ENCODE measurements at places on chromosomes 1 and 21. TPM values are rescaled to one million over a fixed set of nuclear protein-coding genes. Genes with fewer than 3 reads are reported as not detected.

The HLX gene
- 0.48 TPM for total RNA-seq

The CD101 gene
- 1.5 TPM for total RNA-seq

The GBP4 gene
- 1.0 TPM for total RNA-seq

The CLEC20A gene
- not detected for total RNA-seq

The PGBD2 gene
- 4.5 TPM for total RNA-seq

The C8B gene
- not detected for total RNA-seq

The TNFRSF9 gene
- 0.16 TPM for total RNA-seq

The LRRIQ3 gene
- 0.28 TPM for total RNA-seq

The LAMB3 gene
- 76.7 TPM for total RNA-seq

The VASH2 gene
- 0.36 TPM for total RNA-seq

GRCh38 chr1:34186741-34187494, 10.2 kb downstream of the C1orf94 start:
- ATAC-seq = no peak

GRCh38 chr21:46458315-46459023, at the start of gene DIP2A:
Gene DIP2A (plus strand): TSS chr21:46458891. CDS start chr21:46459132, 241 bp downstream.
- peak; percentile 96 for ATAC-seq

DNA sequence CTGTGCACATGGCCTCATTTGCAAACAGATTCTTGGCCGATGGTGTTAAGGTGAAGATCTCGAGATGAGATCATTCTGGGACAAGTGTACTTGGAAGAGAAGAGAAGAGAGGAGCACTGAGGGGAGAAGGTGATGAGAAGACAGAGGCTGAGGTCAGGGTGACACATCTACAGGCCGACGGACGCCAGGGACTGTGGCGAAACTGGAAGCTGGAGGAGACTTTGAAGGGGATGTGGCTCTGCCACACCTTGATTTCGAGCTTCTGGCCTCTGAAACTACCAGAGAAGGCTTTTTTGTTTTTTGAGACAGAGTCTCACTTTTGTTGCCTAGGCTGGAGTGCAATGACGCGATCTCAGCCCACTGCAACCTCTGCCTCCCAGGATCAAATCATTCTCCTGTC, 137.5 kb upstream of the TMEM51 start:
- ATAC-seq = no peak

- no peak for ATAC-seq
Observed at GRCh38 chr1:155322571-155322952, 1.9 kb downstream of the RUSC1 start.

DNA sequence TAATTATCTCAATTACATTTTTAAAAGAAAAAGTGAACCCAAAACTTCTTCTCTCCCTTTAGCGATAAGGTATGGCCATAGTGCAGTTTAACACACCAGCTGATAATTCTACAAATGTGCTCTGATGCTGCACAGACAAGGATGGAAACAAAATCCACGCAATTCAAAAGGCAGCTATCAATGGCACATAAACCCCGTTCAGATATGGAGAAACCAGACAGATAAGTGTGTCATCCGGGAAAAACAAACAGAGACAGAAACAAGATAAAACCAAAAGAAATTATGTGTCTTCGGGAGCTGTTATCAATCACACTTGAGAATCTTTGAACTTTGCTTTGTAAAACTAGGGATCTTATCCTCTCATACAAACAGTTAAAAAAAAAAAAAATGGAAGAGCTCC, 73.6 kb downstream of the SIPA1L2 start:
- ATAC-seq = no peak

GRCh38 chr1:14698314-14698713, 99.8 kb downstream of the KAZN start:
- ATAC-seq = no peak

GRCh38 chr1:97174039-97174704, 452.6 kb downstream of the PTBP2 start:
- no peak for ATAC-seq

- no peak for ATAC-seq
Observed at GRCh38 chr1:30110846-30111245, 612.5 kb downstream of the MATN1 start.

DNA sequence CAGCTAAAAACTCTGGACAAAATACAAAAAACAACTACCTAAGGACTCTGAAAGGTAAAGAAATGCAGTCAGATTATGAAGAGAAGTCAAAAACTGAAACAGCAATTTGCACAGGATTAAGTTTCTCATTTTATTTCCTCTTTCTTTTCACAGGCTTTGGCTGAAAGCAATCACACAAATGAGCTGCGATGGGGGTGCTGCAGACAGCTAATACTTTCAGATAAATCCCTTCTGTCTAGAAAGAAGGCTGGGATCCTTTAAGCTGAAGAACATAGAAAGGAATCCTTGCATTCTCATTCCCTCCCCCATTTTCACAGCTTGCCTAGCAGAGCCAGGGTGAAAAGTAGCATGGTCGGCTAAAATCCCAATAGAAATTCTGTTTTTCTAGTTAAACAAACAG, 32.0 kb upstream of the PRDX6 start:
- ATAC-seq = no peak

- no peak for ATAC-seq
Observed at GRCh38 chr1:194279975-194280374, 1093.6 kb upstream of the B3GALT2 start.

GRCh38 chr1:234292548-234292947, 80.7 kb upstream of the COA6 start:
- no peak for ATAC-seq

DNA sequence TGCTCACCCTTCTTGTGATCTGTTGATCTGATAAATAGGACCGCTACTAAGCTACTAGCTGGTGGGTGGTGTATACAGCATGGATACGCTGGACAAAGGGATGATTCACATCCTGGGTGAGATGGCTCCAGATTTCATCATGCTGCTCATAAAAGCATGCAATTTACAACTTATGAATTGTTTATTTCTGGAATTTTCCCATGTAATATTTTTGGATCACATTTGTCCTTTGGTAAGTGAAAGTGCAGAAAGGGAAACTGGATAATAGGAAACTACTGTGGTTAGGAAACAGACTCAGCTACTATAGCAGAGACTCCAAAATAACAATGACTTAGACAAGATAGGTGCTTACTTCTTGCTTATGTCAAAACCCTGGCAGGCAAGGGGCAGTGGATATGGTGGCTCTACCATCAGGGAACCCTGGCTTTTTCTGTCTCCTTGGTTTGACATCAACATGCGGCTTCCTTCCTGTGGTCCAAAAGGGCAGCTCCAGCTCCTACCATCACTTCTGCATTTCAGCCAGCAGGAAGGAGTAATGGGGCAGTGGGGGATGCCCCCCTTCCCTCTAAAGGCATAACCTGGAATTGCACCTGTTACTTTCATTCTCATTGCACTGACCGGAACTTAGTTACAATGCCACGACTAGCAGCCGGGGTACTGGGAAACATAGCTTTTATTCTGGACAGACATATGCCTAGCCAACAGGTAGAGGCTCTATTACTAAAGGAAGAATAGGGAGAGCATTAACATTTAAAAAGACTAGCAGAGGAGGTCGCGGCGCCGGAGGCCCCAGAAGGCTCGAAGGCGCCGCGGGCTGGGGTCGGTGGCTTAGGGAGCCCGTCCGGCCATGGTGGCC, 13.8 kb upstream of the AK2 start:
- ATAC-seq = peak; percentile 79

DNA sequence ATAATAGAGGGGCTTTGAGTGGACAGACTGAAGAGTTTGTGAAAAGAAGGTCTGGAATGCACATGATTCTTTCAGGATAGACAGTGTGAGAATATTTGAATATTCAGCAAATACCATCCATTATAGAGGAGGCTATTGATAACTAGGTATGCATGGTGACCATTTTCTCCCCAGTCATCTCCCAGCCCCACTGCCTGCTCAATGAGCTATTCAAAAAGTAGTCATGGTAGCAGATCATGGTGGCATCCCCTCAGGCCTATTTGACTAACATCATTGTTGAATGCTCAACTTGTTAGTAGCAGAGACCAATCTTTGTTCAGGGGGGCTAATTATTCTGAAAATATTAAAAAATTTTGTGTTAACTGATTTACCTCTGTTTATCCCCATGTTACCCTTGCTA, 311.6 kb downstream of the S1PR1 start:
- ATAC-seq = no peak

DNA sequence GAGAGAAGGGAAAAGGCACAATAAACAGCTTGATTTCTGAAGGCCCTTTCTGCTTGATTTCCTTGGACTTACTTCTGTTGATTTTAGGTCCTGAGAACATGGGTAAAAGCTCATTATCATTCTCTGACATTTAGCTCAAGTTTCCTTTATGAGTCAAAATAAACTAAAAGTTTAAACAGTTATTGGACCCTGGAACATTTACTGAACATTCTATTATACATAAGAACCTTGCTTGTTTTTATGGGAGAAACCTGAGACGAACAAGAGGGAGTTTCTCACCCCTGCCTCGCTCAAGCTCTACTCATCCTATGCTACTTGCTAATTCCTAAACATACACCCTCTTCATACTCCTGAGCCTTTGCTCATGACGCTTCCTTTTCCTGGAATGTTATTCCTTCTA, 538.3 kb upstream of the PKN2 start:
- no peak for ATAC-seq

- ATAC-seq = no peak
Observed at GRCh38 chr1:206921772-206922265, at the start of gene FCMR. Gene FCMR (minus strand): TSS chr1:206921941. CDS start chr1:206921854, 87 bp downstream.

DNA sequence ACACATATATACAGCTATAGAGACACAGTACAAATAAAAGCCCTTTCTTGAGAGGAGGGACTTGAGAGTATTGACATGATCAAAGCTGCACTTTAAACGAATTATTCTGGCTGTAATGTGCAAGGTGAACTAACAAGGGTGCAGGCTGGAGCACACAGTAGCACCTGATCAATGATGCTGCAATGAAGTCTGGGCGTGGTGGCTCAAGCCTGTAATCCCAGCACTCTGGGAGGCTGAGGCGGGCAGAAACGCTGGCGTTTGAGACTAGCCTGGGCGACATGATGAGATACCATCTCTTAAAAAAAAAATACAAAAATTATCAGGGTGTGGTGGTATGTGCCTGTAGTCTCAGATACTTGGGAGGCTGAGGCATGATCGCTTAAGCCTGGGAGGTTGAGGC, 14.1 kb upstream of the CTH start:
- no peak for ATAC-seq

DNA sequence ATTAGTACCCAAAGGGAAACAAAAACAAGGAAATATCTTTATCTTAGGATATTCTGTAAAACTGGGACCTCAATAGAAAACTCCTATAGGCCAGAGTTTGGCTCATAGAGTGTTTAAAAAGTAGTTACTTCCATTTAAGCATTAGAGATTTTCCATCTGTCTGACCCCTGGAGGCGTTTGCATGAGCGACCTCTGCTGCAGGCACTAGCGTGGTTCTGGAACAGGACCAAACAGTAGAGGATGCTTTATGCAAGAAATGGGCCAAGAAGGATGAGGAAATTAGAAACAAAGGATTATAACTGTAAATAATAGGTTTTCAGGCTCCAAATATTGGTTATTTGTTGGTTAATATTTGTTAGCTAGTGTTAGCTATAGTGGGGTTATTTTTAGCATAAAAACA, 5.7 kb downstream of the ZBTB40 start:
- ATAC-seq = no peak

DNA sequence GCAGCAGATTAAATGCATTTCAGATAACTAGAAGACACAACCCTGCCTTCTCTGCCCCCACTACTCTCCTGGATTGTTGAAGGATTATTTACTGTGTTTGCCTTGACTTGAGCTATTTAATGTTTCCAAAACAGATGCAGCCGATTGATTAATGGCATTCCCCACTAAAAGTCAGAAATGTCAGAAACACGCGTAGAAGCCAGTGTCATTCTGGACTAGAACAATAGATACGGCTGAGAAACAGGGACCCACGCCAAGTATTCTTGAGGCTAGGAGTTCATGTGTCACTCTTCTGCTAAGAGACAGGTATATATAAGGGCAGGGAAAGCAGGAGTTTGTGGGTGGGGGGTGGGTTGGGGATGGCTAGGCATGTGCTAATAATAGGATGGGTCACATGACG, 366.7 kb upstream of the PROX1 start:
- ATAC-seq = no peak

- ATAC-seq = peak; percentile 42
Observed at GRCh38 chr21:17780539-17780938, 38.6 kb downstream of the C21orf91 start.

DNA sequence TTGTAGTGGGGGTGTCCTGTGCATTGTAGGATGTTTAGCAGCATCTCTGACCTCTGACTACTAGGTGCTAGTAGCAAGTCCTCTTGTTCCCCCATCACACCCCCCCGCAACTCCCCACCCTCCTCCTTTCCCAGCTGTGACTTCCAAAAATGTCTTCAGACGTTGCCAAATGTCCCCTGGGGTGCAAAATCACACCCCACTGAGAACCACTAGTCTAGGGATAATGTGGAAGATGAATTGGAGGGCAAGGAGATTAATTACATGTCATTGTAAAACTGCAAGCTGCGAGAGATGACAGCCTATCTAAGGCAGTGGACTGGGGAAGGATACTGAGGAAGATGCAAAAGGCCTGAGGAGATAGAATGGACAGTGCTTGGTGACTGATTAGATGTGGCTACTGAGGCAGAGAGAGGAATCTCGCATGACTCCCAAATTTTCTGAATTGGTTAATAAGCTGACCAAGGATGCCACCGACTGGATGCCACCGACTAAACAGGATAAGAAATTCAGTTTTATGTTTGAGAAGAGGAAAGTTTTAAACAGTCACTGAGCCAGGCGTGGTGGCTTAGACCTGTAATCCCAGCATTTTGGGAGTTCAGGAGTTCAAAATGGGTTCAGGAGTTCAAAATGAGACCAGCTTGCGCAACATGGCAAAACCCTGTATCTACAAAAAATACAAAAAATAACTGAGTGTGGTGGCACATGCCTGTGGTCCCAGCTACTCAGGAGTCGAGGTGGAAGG, 3.1 kb upstream of the JAK1 start:
- ATAC-seq = no peak

DNA sequence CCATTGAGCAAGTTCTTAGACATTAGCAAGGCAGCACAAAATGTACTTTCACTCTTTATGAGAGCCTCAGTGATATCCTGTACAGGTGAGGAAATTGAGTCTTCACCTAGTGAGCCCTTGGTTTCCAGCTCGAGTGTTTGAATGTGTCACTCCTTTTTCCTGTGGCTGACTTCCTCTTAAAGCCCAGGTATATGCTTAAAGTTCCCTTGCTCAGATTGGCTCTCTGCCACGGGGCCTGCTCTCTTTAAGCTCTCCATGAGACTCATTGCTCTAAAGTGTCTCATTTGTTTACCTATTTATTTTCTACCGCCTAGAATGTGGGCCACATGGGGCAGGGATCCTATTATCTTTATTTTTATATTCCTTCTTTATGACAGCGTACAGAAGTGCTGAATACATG, 324.9 kb downstream of the SIPA1L2 start:
- ATAC-seq = peak; percentile 19

DNA sequence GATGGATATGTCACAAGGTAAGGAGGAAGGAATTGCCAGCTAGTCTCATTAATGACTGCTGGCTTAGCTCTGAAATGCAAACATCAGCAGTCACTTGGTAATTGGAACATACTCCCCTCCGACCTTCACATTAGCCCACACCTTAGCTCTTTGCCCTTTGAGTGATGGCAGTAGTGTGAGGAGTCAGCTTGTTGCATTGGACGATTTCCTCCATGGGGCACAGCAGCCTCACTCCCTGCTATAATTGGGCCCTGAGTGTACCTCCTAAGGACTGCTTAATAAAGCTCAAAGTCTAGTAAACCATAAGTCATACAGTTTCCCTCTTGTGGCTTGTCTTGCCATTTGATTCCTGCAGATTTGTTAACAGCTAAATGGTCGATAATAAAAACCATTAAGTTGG, 19.4 kb downstream of the METTL13 start:
- ATAC-seq = no peak

GRCh38 chr1:36542962-36543515, 60.3 kb upstream of the CSF3R start:
- ATAC-seq = no peak

Data from esophagus mucosa (tissue), 1 donor.